ENCODE measurements at places on chromosomes 12 and 14. TPM values are rescaled to one million over a fixed set of nuclear protein-coding genes. Genes with fewer than 3 reads are reported as not detected.

- no peak for DNase-seq
- no peaks in the 10 kb centered on the region for H3K36me3 ChIP-seq
- H3K4me1 ChIP-seq: no peaks in the 10 kb centered on the region
- H3K27me3 ChIP-seq: no peaks in the 10 kb centered on the region
These were observed 660 bp upstream of the MCRS1 start for GRCh38 chr12:49568442-49569162.

DNA sequence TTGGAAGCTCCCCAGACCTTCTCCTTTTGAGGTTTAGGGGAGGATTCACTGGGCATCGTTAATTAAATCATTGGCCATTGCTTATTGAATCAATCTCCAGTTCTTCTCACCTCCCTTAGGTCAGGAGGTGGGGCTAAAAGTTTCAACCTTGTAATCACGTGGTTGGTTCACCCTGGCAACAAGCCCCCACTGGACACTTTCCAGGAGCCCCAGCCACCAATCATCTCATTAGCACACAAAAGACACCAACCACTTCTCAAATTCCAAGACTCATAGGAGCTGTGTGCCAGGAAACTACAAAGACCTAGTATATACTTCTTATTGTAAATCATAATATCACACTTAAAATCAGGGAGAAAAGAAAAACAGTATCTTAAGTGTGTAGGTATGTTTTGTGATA, 94.6 kb upstream of the PLEKHA5 start:
- no peak for DNase-seq
- no peaks in the 10 kb centered on the region for H3K4me1 ChIP-seq
- no peak overlapping the region for H3K27ac ChIP-seq
- no peaks in the 10 kb centered on the region for H3K36me3 ChIP-seq
- H3K27me3 ChIP-seq: no peaks in the 10 kb centered on the region

Gene IFNG-AS1
- 0.54 TPM for total RNA-seq

DNA sequence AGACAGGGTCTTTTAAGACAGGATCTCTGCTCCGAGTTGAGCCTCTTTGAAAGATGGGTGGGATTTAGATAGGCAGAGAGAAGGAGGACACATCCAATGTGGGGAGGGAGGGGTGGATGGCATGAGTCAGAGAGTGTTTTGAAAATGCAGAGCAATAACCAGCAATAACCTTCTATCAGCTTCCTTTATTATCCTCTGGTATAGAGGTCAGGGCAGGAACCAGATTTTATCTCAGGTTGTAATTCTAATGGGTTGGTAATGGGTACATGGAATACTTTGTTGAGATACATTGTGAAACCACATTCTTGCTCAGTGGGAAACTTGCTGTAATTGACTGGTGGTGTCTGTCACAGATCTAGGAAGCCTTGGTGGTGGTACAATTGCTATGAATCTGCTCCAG, 37.6 kb upstream of the CCDC63 start:
- H3K4me3 ChIP-seq: no peak overlapping the region
- DNase-seq: no peak
- no peak overlapping the region for H3K27ac ChIP-seq
- no peaks in the 10 kb centered on the region for H3K4me1 ChIP-seq

DNA sequence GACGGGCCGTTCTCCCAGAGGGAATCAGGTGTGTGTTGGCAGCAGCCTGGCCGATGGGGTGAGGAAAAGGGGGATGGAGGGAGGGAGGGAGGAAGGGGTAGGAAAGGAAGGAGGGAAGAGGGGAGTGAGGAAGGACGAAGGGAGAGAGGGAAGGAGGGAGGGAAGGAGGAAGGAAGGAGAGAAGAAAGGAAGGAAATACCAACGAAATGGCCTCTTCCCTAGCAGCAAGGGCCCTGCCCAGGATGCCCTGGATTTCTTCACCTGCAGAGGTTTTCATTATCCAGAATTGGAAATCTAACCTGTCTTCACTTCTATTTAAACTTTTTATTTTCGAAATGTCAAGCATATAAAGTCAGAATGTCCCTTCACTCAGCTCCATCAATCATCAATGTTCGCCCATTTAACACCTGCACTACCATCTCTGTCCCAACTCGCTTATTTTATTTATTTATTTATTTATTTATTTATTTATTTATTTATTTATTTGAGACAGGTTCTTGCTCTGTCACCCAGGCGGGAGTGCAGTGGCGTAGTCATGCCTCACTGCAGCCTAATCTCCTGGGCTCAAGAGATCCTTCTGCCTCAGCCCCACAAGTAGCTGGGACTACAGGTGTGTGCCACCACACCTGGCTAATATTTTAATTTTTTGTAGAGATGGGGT, 70.7 kb downstream of the ACACB start:
- peaks cover 2% of the 10 kb centered on the region for H3K36me3 ChIP-seq
- DNase-seq: peak; percentile 8
- no peaks in the 10 kb centered on the region for H3K27me3 ChIP-seq
- H3K4me1 ChIP-seq: no peaks in the 10 kb centered on the region

- peaks cover 5% of the 10 kb centered on the region for H3K4me1 ChIP-seq
- H3K27me3 ChIP-seq: no peaks in the 10 kb centered on the region
- DNase-seq: no peak
These were observed 174.3 kb downstream of the FOXN3 start for GRCh38 chr14:89242652-89243279.

Gene NYNRIN
- total RNA-seq: 31.6 TPM

Gene ING4
- 43.3 TPM for total RNA-seq

DNA sequence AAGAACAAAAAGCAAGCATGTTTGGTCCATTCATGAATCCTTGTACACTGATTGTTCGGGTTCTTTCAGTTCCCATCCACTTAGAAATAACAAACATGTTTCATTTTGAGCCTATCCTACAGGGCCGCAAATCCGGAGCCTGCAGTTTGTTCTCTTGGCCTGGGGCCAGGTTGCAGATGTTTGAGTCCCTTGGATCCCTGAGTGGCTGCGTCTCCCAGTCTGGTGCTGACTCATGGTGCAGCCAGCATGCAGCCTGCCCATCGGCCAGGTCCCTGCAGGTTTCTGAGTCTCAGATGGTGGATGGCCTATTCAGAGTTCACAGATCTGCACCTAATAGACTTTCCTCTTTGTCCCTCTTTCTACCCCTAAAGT, 1.9 kb upstream of the DYNC1H1 start:
- no peaks in the 10 kb centered on the region for H3K27me3 ChIP-seq
- H3K4me1 ChIP-seq: no peaks in the 10 kb centered on the region
- no peak overlapping the region for H3K27ac ChIP-seq
- DNase-seq: no peak
- H3K36me3 ChIP-seq: no peaks in the 10 kb centered on the region
